ENCODE measurements at places on chromosomes 6 and 20. TPM values are rescaled to one million over a fixed set of nuclear protein-coding genes. Genes with fewer than 3 reads are reported as not detected.

The CD24 gene
- polyA plus RNA-seq = 1,102 TPM

The HCRTR2 gene
- 0.35 TPM for polyA plus RNA-seq

- DNase-seq = no peak
Observed at GRCh38 chr6:95325916-95326315, 251.4 kb upstream of the MANEA start.

The CCHCR1 gene
- 37.2 TPM for polyA plus RNA-seq

The BLTP3A gene
- 17.3 TPM for polyA plus RNA-seq

DNA sequence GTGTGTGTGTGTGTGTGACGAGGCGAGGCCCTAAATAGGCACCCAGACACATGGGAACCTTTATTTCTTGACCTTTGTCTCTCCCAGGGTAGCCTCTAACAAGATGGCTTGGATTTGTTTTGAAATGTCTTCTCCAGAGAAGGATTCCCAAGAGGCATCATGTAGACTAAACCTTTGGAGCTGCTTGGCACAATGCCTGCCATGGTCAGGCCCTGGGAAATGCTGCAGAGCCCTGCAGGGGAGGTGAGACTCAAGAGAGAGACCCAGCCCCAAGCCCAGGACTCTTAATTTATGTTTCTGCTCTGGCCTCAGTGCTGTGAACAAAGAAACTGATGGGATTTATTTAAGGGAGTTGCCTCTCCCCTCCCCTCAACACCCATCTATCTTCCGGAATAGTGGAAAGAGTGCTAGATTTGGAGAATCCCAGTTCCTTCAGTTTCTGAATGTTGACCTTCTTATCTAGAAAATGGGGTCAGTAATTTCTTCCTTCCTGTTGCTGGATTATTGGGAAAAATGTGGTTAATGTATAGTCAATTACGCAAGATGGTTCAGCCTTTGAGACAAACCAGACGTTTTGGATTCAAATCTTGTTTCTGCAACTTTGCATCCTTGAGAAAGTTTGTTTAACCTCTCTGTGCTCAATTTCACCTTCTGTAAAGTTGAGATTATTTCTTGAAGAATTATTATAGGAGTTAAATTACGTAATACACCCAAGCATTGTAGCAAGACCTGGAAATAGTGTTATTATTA lies 434.8 kb downstream of the MAFB start:
- DNase-seq = no peak

GRCh38 chr6:80133020-80133419 lies 26.5 kb downstream of the BCKDHB start:
- DNase-seq = peak; percentile 46

- no peak for DNase-seq
Observed at GRCh38 chr20:61119273-61119672, 132.8 kb upstream of the CDH4 start.

DNA sequence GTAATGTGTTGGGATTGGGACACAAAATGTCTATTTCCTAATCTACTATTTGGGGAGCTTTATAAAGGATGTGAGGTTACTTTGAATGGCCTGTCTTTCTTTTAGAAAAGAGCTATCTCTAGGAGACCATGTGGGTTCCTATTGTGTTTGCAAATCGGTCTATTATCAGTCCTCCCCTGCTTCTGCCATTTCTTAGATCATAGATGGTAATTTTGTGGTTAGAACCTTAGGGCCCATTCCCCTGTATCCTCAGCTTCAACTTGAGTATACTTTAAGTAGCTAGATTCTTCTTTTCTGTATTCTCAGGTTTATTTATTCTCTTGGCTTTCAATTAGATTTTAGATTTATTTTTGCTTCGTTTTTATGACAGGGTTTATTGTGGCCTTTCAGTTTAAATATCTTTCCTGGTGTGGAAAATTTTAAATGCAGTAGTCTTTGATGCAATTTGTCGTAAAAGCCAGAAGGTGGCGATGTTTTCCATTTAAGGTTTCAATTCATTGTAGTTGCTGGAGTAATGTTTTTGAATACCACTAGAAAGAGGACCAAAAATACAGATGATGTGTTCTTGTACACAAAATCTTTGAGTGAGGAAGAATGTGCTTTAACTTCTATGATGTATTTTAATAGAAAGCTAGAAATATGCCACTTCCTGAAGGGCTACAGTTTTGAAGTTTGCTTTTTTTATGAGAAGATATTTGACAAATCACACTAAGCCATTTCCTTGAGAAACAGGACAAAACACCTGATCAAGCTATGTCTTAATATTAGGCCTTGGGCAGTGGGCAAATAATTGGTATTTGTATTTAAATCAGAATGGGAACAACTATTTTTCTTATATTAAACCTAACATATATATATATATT lies 20.3 kb downstream of the TBPL1 start:
- peak; percentile 59 for DNase-seq

DNA sequence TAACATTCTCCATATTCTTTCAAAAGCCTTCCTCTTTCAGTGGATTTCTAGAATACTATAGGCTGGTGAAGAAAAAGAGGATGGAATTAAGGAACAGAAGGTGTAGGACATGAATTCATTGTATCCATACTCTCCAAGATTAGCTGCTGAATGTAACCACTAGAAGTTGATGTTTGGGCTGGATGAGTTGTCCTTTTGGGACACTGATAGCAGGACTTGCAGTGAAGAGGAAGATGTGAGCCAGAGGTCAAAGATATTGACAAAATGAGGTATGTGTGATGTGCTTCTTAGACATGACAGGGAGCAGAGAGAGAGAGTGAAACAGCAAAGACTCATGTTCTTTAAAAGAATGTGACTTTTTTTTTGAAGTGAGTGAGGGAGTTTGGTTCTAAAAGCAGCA lies 134.3 kb upstream of the MAN1A1 start:
- no peak for DNase-seq

The HLA-DRA gene
- 58.9 TPM for polyA plus RNA-seq

GRCh38 chr6:38116248-38116647 lies 296.7 kb downstream of the ZFAND3 start:
- no peak for DNase-seq

The RIMS1 gene
- polyA plus RNA-seq = 2.8 TPM

GRCh38 chr20:36317675-36318074 lies 11.5 kb downstream of the DLGAP4 start:
- no peak for DNase-seq

GRCh38 chr6:125196613-125197012 lies 43.0 kb downstream of the TPD52L1 start:
- no peak for DNase-seq

- no peak for DNase-seq
Observed at GRCh38 chr20:57824909-57825308, 115.1 kb upstream of the PMEPA1 start.

- DNase-seq = no peak
Observed at GRCh38 chr20:63536241-63536977, 767 bp downstream of the PTK6 start.

The LGSN gene
- 1.4 TPM for polyA plus RNA-seq

The TCP11 gene
- polyA plus RNA-seq = 1.9 TPM
